ENCODE measurements at places on chromosomes 2 and 18.

- DNase-seq = no peak
Observed at GRCh38 chr2:147567136-147567535, 277.7 kb upstream of the ACVR2A start.

DNA sequence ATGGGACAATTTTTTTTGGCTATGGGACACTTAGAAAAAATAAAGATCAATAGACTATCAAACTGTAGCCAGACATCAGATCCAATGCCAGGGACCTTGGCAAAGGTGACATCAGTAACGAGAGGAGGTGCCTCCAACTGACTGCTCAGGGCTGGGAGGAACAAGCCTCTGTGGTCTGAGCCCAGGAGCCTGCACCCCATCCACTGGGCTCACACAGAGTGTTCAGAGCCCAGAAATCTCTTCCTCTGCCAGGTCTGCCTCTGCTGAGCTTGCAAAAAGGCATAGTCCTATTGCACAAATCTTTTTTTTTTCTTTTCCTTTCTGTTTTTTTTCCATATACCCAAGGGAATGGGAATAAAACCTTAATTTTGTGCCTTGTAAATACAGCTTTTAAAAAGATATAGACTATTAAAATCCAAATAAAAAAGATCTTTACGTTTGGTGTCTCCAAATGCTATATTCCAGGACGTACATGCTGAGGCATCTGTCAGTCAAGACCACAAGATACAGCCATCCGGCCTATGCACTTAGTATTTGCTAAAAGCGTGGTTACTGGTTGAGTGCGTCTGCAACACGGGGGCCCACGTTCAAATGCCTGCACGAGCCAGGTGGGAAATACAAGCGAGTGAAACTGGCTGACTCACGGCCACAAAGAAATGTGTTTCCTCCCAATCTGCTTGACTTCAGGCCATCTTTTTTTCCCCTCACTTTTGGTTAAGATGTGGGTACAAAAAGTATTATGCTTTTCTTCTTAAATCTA, 7.8 kb upstream of the ARHGAP25 start:
- DNase-seq = peak; percentile 83

DNA sequence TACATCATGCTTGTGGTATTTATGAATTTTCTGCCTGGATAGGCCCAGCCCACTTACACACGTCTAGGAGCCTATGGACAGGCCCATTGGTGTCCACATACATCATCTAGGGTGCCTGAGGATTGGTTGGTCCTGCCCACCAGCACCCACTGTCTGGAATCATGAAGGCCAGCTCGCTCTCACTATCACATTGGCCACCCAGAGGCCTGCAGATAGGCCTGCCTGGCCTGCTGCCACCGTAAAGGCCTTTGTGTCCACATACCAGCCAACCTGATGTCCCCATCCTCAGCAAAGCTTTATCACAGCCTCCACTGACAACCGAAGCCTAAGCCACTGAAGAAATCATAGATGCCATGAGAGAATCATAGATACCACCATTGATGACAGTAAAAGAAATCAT, 40.2 kb downstream of the METTL21A start:
- DNase-seq = no peak

DNA sequence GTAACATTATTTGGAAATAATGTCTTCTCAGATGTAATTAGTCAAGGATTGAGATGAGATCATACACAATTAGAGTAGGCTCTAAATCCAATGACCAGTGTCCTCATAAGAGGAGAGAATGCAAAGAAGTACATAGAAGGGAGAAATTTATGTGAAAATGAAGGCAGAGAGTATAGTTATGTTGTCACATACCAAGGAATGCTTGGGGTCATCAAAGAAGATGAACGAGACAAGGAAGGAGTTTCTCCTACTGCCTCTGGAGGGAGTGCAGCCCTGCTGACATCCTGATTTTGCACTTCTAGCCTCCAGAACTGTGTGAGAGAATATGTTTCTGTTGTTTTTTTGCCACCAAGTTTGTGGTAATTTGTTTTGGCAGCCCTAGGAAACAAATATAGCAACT, 100.1 kb downstream of the GALNT13 start:
- no peak for DNase-seq

DNA sequence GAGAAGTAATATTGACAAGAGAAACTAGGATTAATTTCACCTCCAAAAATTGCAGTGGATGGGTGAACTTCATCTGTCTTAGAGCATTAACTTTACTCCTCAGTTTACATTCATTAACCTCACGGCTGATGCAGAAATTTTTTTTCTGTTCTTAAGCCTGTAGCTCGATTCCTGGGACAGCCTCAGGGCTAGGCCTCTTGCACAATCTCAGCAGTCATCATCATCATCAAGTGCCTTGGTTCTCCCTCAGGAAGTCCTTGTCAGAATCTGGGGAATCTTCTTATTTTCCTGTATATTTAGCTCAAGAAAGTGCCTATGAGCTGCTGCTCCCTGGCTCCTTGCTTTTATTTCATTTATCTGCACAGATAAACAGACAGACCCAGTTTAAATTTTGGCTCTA, 1272.2 kb upstream of the LRRTM1 start:
- DNase-seq = no peak

DNA sequence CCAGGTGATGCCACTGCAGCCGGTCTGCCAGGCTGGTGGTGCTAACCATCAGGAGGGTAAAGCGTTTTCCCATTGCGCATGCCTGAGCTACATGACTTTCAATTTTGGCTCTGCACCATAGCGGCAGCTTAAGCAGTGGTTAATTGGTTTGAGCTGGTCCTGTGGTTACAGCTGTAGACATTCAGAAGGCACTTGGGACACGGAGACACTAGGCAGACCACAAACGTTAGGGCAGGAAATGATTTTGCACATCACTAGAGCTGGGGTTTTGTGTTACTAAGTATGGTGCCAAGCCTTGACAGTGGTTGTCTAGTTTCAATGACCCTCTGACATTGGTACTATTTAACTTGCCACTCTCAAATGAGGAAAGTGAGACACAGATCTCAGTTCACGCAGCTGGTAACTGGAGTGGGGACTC, 28.9 kb upstream of the CNOT11 start:
- peak; percentile 21 for DNase-seq

DNA sequence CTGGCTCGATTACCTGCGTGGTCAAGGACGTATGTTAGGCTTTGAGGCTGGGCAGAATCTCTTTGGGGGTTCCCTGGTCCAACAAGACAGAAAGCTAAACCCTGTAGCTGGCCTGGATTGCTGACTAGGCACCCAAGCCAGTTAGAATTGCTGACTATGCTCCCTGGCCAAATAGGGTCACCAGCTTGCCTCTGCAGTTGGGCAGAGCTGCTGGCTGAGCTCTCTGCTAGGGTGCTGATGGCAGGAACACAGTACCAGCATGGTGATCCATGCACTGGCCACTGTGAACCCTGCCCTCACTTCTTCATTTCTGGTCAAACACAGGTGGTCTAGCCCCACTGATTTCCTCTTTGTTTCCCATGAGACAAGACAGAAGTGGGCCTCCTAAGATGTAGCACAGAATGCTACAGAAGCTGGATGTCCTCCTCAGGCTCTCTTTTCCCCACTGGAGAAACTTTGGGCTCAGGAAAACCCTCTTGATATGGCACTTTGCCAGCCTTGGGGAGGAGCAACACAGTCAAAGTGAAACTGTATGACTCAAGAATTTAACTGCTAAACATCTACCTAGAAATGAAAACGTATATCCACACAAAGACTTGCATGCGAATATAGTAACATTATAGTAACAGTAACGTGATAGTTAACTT, 20.8 kb downstream of the SP140L start:
- DNase-seq = peak; percentile 33

DNA sequence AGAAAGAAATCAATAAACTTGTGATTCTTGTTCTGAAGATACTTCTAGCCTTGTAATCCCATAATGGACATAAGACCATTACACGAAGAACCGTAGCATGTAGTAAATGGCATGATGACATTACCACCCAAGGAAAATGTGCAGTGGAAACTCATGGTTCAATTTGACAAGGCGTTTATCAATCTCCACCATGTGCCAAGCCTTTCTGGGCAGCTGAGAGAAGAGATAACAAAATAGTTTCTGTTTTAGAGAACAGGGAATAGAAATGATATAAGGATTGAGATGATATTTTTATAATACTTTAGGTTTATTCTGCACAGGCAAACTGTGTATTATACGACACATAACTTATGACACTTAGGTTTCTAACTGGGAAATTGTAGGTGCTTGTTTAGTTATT, 19.2 kb downstream of the ABI2 start:
- no peak for DNase-seq

- no peak for DNase-seq
Observed at GRCh38 chr2:68396093-68396492, 31.0 kb downstream of the PLEK start.

DNA sequence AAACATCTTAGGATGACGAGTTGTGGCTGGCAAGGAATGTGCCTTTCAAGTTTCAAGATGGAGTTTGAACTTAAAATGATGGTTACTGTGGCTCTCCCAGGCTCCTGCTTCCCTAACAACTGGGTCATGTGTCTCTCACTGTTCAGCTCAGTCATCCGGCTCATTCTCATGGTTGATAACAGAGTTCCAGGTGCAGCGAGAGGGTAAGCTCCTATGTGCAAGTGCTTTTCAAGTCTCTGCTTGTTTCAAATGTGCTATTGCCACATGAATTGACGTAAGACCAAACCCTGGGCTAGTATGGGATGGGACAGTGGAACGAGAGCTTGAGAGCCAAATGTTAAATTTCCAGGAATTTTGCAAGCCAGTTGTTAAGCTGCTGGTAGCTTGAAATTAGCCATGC, 19.5 kb upstream of the PUM2 start:
- DNase-seq = no peak

- DNase-seq = no peak
Observed at GRCh38 chr2:107025869-107026380, 140.0 kb upstream of the ST6GAL2 start.

- no peak for DNase-seq
Observed at GRCh38 chr2:51597086-51597485, 565.2 kb upstream of the NRXN1 start.

- no peak for DNase-seq
Observed at GRCh38 chr2:210428393-210429179, 48.0 kb downstream of the LANCL1 start.

DNA sequence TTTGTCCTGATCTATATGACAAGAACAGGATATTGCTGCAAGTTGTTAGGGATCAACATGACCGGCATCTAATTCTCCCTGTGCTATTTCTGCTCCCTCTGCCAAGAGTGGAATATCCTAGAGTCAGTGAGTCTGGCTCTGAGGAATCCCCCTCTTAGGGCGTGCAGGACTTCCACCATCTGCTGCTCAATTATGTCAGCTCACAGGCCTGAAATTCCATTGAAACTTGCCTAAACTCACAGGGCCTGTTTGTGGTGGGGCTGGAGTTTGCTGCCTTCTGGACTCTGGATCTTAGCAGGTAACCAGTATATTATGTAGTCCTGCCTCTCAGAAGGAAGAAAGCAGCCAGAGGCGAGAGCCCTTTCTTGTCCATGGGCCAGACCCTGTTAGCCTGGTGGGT, 323.0 kb downstream of the TSN start:
- no peak for DNase-seq

DNA sequence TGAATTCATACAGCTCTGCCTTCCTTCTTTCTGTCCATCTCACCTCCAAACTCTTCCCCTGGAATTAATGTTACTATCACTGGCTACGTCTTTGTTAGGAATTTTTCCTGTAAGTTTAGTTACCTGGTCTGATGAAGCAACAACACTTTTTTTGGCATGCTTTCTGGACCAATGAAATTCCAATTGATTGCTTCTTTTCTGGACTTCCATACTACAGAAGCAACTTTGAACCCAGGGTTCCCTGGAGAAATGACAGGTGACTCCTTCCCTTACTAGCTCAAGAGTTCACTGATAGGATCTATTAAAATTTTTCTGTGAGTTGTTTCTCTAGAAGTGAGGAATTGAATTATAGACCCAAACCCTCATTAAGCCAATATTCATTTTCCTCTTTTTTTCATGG, 41.4 kb upstream of the STPG4 start:
- DNase-seq = no peak

GRCh38 chr18:4270016-4270415, 185.1 kb downstream of the DLGAP1 start:
- no peak for DNase-seq

DNA sequence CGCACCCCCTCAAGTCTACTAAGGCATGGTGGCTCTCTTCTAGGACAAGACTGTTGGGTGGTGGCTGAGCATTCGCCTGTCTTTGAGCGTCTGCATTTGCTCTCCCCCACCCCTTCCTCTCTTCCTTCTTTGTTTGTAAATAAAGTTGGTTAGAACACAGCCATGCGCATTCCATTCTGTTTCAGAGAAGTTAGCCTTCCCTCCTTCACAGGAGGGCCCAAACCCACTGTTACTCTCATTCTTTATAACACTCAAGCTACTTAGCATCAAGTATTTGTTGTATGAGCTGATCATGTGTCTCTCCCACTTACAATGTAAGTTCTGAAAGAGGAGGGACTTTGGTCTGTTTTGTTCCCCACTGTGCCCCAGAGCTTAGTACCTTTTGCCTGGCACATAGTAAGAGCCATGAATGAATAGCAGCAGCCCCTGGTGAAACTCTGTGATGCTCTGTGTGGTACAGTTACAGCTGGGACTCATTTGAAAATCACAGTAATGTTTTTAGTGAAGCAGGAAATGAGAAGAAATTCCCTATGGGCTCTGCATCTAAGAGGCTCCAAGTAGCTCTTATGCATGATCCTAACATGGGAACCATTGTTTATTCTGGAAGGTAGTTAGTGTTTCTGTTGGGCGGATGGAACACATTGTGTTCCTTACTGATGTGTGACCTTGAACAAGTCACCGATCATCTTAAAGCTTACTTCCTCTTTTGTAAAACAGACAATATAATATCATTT, 7.7 kb downstream of the MGAT5 start:
- no peak for DNase-seq

- no peak for DNase-seq
Observed at GRCh38 chr2:14513903-14514302, 118.6 kb upstream of the LRATD1 start.

- DNase-seq = no peak
Observed at GRCh38 chr2:96823198-96823597, 7.1 kb downstream of the CNNM3 start.

GRCh38 chr2:696463-696862, 19.3 kb upstream of the TMEM18 start:
- no peak for DNase-seq

- peak; percentile 31 for DNase-seq
Observed at GRCh38 chr2:101736861-101737291, 39.4 kb downstream of the MAP4K4 start.

GRCh38 chr2:190119257-190119656, 56.7 kb upstream of the MSTN start:
- DNase-seq = no peak

DNA sequence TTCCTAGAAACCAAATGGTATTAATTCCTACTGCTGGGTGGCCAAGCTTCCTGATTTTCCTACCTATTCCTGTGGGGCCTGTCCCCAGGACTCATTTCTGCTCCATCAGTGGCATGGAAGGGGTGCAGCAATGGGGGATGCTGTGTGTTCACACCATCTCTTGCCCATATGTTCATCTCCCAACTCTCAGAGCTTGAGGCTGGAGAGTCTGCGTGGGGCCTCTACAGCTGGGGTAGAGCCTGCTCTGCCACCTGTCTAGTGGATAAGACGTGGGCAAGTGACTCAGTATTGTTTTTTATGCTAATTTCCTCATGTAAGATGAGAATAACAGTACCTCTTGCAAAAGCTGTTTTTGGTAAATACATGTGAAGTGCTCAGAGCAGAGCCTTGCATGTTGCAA, 149.8 kb downstream of the ACTR3 start:
- DNase-seq = no peak

GRCh38 chr18:2908946-2909335, 62.1 kb downstream of the EMILIN2 start:
- DNase-seq = no peak

GRCh38 chr2:31534636-31535035, 46.1 kb downstream of the SRD5A2 start:
- no peak for DNase-seq

Data from activated T-cell treated with anti-CD3 and anti-CD28 coated beads for 24 hours (primary cell).